ENCODE measurements at places on chromosomes 2 and 18. TPM values are rescaled to one million over a fixed set of nuclear protein-coding genes. Genes with fewer than 3 reads are reported as not detected.

GRCh38 chr2:60485055-60485454, 68.4 kb downstream of the BCL11A start:
- H3K4me1 ChIP-seq = peaks cover 28% of the 10 kb centered on the region

GRCh38 chr2:33291278-33292013, 185.0 kb upstream of the RASGRP3 start:
- H3K4me1 ChIP-seq = peaks cover 14% of the 10 kb centered on the region
- peak overlapping the region; percentile 37 for H3K27ac ChIP-seq
- no peak for DNase-seq
- H3K27me3 ChIP-seq = no peaks in the 10 kb centered on the region

- DNase-seq = no peak
- H3K27me3 ChIP-seq = peaks cover 15% of the 10 kb centered on the region
- H3K36me3 ChIP-seq = no peaks in the 10 kb centered on the region
- H3K4me1 ChIP-seq = no peaks in the 10 kb centered on the region
- no peak overlapping the region for H3K4me3 ChIP-seq
- H3K27ac ChIP-seq = no peak overlapping the region
These were observed 214.2 kb downstream of the SOCS6 start for GRCh38 chr18:70503060-70503459.

DNA sequence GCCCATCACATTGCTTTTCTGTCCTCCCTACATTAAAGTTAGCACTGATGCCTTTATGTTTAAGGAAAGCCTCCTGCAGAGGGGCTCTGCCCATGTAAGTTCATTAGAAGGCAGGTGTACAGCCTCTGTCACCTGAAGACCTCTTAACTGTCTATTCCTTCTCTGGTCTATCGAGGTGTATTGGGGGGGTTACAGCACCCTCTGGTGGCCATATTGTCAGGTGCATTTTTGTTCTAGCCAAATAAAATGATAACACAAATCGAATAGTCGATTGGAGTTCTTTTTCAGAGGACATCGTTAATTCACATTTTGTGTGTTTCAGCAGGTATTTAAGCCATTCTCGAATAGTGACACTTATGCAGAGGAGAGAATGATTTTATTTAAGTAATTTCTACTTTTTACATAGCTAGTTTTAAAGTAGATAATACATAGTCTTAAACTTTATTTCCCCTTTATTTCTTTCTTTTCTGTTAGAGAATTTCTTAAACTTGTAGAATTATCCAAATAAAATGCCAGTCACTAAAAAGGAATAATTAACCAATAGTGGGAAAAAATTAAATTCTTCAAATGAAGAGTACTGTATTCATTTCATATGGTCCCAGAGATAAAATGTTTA, 136.8 kb downstream of the NEDD4L start:
- DNase-seq = no peak
- no peak overlapping the region for H3K27ac ChIP-seq
- no peaks in the 10 kb centered on the region for H3K27me3 ChIP-seq

DNA sequence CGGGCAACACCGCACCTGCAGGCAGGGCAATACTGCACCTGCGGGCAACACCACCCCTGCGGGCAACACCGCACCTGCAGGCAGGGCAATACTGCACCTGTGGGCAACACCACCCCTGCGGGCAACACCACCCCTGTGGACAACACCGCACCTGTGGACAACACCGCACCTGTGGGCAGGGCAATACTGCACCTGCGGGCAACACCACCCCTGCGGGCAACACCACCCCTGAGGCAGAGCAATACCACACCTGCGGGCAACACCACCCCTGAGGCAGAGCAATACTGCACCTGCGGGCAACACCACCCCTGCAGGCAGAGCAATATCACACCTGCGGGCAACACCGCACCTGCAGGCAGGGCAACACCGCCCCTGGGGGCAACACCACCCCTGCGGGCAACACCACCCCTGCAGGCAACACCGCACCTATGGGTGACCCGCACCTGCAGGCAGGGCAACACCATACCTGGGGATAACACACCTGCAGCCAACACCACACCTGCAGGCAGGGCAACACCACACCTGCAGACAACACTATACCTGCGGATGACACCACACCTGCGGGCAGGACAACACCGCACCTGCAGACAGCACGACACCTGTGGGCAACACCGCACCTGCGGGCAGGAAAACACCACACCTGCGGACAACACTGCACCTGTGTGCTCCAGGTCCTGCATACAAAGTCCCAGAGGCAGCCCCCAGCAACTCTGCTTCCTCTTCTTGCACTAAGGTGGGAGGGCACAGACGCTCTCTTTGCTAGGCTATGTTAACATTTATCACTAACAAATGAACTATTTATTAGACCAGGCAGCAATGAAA, 57.7 kb downstream of the EIPR1 start:
- no peak overlapping the region for H3K4me3 ChIP-seq
- H3K27ac ChIP-seq = no peak overlapping the region
- no peaks in the 10 kb centered on the region for H3K36me3 ChIP-seq
- no peaks in the 10 kb centered on the region for H3K4me1 ChIP-seq
- no peak for DNase-seq

GRCh38 chr2:146572598-146572997, 1272.2 kb upstream of the ACVR2A start:
- H3K36me3 ChIP-seq = no peaks in the 10 kb centered on the region
- H3K4me3 ChIP-seq = no peak overlapping the region
- no peak overlapping the region for H3K27ac ChIP-seq
- DNase-seq = no peak

IL1RN gene
- 0.37 TPM for total RNA-seq

SLC40A1 gene
- 43.4 TPM for total RNA-seq

AKAIN1 gene
- 0.55 TPM for total RNA-seq

TMEM247 gene
- total RNA-seq = not detected

LYG2 gene
- total RNA-seq = not detected

FAM136A gene
- 32.6 TPM for total RNA-seq

IGFBP5 gene
- total RNA-seq = 91.6 TPM

C2orf76 gene
- 3.8 TPM for total RNA-seq

HTR2B gene
- 0.34 TPM for total RNA-seq

HMSD gene
- not detected for total RNA-seq

LIMS4 gene
- total RNA-seq = 2.9 TPM
